ENCODE measurements at places on chromosomes 12 and 14.

DNA sequence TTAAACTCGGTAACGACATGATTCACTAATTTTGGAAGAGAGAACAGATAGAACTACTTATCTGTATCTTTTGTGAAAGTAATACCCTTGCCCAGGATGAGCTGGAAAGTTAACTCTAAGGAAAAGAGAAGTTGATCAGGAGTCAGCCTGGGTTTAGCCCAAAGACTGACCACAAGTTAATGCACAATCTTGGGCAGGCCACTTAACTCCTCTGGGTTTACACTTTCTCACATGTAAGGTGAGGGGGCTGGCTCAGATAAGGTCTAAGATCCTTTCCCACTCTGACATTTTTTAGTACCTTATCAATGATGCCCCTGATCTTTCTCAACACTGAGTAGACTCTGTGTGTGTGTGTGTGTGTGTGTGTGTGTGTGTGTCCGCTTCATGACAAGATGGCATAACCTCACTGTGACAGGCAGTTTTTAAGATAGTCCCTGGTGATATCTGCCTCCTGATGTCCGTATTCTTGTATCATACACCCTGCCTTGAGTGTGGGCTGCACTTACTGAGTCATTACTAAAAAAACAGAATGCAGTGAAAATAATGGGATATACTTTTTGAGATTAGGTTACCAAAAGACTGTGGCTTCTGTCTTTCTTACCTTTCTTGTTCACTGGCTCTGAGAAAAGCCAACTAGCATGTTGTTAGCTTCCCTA lies 56.2 kb upstream of the CCDC198 start:
- DNase-seq = no peak

- DNase-seq = no peak
Measured at GRCh38 chr14:59868021-59868420, 2.6 kb downstream of the RTN1 start.

GRCh38 chr12:8661016-8661415 lies 1.6 kb downstream of the MFAP5 start:
- DNase-seq = no peak

- no peak for DNase-seq
Measured at GRCh38 chr14:106228541-106229158, 702.3 kb downstream of the TMEM121 start.

GRCh38 chr12:110931315-110931728 lies 10.9 kb upstream of the MYL2 start:
- no peak for DNase-seq

- no peak for DNase-seq
Measured at GRCh38 chr12:68958322-68958721, 25.4 kb upstream of the CPM start.

DNA sequence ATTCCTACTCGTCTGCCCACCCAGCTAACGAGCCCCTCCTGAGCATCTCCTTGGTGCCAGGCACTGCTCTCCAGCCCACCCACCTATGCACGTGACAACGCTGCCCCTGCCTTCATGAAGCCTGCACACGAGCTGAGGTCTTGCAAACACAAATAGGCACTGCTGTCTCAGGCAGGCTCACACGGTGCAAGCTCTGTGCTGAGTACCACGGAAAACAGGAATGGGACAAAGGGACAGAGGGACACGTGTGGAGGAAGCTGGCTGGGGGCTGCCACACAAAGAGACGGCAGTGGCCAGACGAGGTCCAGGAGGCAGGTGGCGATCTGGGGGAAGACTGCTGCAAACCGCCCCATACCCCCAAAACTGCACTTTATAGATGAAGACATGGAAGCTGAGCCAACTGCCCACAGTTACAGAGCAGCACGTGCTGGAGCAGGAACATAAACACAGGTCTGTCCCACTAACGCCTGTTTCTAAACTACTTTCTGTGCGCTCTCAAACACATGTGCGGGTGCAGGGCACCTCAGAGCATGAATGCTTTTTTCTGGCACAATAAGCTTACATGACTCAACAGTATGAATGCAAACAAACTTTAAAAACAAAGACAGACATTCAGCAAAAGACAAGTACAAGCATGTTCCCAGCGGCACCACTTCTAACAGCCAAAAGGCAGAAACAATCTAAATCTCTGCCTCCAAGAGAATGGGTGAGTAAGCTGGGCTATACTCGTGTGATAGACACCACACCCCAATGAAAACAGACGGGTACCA lies 64.5 kb downstream of the AMN start:
- no peak for DNase-seq

DNA sequence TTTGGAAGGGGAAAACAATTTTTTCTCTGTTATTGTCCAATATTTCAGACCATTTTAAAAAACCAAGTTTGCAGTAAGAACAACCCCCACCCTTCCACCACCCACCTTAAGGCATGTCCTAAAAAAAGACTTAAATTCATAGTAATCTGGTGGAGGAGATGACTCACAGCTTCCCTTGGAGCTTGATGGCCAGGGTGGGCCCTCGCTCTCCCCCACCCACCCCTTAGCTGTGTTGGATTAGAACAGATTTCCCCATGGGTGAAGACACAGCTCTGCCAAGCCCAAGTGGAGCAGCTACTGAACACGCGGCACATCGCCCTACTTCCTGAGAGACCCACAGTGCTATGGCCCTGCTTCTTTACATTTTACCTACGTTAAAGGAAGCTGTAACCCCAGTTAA lies 140.3 kb downstream of the GCH1 start:
- DNase-seq = no peak

DNA sequence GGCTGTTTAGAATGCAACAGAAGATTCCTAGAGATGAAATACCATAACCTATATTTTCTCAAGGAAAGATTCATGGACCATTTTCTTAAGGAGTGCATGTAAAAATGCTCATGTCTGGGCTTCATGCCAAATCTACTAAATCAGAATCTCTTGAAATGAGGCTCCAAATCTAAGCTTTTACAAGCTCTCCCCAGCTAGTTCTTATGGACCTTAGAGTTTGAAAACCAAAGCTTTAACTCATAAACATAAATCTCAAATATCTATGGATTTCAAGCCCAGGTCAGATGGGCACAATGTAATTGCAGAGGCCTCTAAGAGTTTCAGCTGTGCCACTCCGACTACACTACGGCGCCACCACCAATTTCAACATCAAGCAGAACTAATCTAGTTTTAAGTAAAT lies 117.3 kb upstream of the CAND1 start:
- no peak for DNase-seq

DNA sequence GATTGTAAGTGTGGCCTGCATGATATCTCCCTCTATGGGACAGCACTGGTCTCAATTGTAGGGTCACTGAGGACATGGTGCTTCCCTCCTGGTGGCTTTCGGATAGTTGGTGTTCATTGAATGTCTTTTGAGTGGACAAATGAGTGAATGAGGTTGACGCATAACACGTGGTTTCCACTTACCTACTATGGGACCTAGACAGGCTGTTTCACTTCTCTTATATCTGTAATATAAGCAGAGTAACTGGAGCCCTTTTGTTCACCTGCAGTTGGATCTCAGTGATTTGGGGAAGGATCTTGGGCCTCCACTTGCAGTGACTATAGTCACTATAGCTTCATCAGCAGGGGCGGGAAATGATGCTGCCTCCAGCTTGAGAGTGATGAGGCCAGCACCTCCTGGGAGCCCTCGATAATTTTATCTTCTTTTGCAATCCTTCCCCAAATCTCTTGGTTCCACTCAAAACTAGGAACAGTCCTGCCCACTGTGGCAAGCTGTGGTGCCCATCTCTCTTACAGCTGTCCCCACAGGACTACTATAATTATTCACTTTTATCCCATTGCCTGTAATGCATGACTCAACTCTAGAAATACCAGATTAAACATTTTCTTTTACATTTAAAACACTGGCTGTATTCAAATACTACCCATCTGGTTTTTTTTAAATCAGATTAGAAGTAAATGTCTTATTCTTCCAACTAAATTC lies 242.9 kb downstream of the CHST11 start:
- no peak for DNase-seq

- DNase-seq = no peak
Measured at GRCh38 chr14:101200650-101201516, 297.4 kb upstream of the RTL1 start.

DNA sequence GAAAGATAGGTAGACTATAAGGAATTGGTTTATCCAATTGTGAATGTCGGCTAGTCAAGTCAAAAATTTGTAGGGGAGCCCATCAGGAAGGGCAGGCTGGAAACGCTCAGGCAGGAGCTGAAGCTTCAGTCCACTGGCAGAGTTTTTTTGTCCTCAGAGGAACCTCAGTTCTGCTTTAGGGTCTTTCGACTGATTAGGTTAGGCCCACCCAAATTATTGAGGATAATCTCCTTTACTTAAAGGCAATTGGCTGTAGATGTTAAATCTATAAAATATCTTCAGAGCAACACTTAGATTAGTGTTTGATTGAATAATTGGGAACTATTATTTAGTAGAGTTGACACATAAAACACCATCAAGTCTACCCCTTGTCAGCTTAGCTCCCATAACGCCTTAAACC lies 105.5 kb upstream of the ARHGAP5 start:
- DNase-seq = no peak

DNA sequence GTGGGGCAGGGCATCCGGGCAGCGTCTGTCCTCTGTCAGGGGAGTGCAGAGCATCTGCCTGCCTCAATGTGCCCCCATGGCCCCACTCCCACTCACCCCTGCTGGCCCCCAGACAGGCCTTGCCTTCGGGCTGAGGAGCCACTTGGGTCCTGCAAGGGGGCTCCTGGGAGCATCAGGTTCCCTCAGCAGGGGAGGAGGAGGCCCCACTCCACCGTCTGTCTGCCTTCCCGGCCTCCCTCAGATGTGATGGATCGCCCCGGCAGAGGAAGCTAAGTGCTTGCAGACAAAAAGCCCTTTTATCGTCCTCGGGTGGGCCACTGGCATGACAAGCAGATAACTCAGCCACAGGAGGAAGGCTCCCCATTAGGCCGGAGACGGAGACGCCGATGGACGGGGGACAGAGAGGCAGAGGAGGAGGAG lies 35.1 kb downstream of the NCOR2 start:
- DNase-seq = no peak

- no peak for DNase-seq
Measured at GRCh38 chr14:32698831-32699230, 239.8 kb upstream of the NPAS3 start.

GRCh38 chr12:94121886-94122285 lies 26.5 kb upstream of the PLXNC1 start:
- no peak for DNase-seq
